Lower leg skin (tissue), 4 donors: ENCODE measurements at places on chromosomes 1 and 21. TPM values are rescaled to one million over a fixed set of nuclear protein-coding genes. Genes with fewer than 3 reads are reported as not detected.

DNA sequence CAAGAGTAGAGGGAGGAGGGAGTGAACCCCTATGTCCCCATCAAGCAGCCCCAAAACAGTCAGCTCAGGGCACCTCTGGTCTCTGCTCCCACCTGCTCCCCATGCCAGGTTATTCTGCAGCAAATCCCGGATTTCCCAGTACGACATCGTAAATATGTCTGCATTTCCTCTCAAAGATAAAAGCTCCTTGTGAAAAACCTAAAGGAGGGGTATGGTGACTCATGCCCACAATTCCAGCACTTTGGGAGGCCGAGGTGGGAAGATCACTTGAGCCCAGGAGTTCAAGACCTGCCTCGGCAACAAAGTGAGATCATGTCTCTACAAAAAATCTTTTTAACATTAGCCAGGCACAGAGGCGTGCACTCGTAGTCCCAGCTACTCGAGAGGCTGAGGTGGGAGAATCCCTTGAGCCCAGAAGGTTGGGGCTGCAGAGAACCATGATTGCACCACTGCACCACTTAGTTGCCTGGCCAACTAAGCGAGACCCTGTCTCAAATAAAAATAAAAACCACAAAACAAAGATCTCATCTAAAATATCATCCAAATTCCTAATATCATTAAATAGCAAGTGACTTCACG is 7.1 kb downstream of the ACOT7 start:
- no peak for DNase-seq

GRCh38 chr1:66175098-66175497 is 358.9 kb upstream of the SGIP1 start:
- no peak for DNase-seq

DNA sequence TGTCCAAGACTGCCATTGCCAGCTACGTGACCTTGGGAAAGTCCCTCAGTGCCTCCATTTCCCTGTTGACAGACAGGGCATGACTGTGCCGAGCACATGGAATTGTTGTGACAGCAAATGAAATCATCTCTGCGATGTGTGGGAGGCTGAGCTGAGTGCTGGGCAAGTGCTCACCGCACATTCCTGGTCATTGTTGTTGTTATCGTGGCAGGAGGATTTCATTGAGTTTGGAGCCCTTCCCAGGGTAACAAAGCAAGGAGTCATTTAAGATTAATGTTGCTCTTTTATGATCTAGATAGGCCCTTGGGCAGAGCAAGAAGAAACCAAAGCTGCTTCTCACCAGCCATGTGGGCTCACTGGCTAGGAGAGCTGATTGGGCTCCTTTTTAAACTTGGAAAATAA is 39.6 kb upstream of the ITPKB start:
- no peak for DNase-seq

- no peak for DNase-seq
These were observed 109.7 kb upstream of the SYT6 start for GRCh38 chr1:114263343-114263742.

DNA sequence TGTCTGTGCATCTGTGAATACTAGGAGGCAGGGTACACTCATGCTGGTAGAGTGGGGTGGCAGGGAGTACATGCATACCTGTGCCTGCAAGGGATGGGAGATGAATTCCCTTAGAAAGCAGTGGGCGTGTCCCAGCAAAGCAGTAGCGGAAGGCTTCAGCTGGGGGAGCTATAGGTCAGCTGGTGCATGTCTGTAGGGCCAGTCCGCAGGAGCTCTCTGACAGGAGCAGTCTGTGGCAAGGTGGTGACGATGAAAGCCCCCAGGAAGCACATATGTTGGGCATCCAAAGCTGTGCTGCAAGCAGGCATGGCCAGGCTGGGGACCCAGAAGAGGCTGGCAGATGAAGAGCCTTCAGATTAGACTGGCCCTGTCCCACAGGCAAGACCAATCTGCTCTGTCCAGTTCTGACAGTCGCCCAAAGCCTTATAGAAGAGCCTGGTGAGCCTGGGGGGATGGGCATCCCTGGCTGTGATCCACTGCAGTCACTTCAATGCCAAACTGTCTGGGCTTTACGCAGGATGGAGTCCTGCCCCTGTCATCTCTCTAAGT is 1.8 kb upstream of the OR2M4 start:
- no peak for DNase-seq

- DNase-seq = no peak
These were observed 113.7 kb upstream of the PLXNA2 start for GRCh38 chr1:208357644-208358507.

DNA sequence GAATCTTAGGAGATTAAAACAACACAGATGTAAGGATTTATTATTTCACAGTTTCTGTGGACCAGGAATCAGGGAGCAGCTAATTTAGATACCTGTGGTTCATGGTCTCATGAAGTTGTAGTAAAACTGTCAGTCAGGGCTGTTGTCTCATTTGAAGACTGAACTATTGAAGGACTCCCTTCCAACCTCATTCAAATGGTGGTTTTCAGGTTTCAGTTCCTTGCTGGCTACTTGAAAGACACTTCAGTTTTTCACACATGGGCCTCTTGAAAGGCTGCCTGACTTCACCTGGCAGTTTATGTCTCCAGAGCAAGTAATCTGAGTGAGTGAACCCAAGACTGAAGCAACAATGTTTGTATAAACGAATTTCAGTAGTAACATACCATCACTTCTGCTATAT is 915.9 kb downstream of the PLA2G4A start:
- DNase-seq = no peak

- no peak for DNase-seq
These were observed 13.9 kb upstream of the BCAR3 start for GRCh38 chr1:93695411-93696005.

DNA sequence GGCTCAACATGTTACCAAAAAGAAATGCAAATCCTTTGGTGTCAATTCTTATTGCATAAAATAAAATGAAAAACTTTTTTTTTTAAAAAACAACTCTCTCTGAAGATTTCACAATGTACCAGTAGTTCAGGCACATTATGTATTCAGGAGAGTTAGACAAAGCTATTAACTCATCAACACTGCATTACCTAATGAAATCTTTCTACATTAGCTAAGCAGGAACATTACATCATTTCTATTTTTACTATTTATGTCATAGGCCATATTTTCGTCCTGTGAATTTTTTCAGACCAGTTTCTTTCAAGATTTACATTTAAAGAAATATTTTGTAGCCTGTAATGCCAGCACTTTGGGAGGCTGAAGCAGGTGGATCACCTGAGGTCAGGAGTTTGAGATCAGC is 366.2 kb downstream of the USH2A start:
- DNase-seq = no peak

GRCh38 chr1:229693129-229693900 is 67.3 kb downstream of the URB2 start:
- no peak for DNase-seq

GRCh38 chr1:161069241-161069640 is 450 bp downstream of the ARHGAP30 start:
- DNase-seq = no peak

GRCh38 chr1:184270556-184270955 is 116.3 kb upstream of the C1orf21 start:
- no peak for DNase-seq

GRCh38 chr1:183831311-183831710 is 26.4 kb downstream of the RGL1 start:
- no peak for DNase-seq

GRCh38 chr1:157785248-157785647 is 8.3 kb upstream of the FCRL2 start:
- DNase-seq = no peak

- DNase-seq = no peak
These were observed 38.9 kb downstream of the LMO4 start for GRCh38 chr1:87367549-87367948.

SYDE2 gene
- 12.0 TPM for total RNA-seq

CFHR4 gene
- not detected for total RNA-seq

ARHGEF2 gene
- total RNA-seq = 24.3 TPM

CHD5 gene
- total RNA-seq = 0.27 TPM
